ENCODE measurements at places on chromosomes 11 and 22.

- no peak for DNase-seq
Observed at GRCh38 chr11:128302425-128303186, 284.8 kb downstream of the ETS1 start.

- DNase-seq: no peak
Observed at GRCh38 chr11:34207487-34208180, 102.2 kb downstream of the NAT10 start.

- no peak for DNase-seq
Observed at GRCh38 chr11:26929806-26930517, 64.0 kb upstream of the FIBIN start.

DNA sequence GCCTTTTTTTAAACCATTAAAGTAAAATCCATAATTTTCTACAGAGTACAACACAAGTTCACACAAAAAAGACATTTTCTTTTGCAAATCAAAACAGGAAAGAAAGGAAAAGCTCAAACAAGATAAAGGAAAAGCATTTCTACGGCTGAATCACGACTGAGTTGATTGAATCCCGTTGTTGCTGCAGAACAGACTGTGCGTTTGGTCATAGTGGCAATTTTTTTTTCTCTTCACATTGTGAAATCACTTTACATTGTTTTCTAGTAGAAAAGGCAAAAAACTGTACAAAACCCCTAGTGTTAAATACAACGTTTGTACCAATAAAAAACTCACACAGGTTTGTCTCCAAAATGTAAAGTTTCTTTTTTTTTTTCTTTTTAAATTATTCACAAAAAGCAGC, 17.3 kb upstream of the RAPSN start:
- no peak for DNase-seq
